Common myeloid progenitor, CD34-positive (primary cell): ENCODE measurements at places on chromosomes 3 and 15.
A peak's percentile ranks its signal among the peaks of the same experiment; 100 is the strongest.

DNA sequence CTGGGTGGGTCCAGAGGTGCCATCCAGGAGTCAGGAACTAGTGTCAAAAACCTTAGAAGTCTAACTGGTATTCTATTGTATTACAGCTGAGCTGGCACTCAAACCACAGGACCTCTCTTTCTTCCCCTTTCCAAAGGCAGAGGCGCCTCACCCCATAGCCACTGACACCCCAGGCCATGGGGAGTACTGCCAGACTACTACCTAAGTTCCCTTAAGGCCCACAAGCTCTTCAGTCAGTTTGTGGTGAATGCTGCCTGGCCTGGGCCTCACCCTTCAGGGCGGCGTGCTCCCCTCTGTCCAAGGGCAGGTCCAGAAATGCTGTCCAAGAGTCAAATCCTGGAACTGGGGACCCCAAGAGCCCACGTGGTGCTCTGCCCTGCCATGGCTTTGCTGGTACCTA lies 43.0 kb upstream of the FGF7 start:
- DNase-seq = peak; percentile 53

DNA sequence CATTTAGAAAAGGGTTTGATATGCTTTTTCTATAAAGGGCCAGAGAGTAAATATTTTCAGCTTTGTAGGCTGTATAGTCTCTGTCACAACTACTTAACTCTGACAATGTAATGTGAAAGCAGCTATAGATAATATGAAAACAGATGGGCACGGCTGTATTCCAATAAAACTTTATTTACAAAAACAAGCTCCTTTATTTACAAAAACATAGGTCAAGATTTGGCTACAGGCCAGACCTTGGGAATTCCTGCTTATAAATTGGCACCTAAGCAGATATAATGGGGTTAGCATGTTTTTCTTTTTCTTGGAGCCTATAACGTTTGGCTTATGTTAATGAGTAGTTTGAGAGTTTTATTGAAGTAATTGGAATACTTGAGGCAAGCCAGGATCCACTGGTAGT lies 119.4 kb upstream of the CGNL1 start:
- DNase-seq = no peak

DNA sequence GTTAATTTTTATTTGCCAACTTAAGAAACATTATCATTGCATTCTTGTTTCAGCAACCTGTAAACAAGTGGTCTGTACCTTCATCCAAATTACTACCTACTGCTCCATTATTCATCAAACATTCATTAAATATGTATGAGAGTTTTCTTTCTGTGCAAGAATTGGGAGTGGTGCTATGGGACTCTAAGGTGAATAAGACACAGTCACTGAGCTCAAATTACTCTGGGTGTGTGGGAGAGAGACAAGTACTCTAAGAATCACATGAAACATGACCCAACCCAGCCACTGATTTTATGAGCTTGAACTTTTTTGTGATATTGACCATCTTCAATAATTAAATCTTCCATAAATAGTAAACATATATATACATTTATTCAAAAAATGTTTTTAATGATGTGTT lies 227.2 kb upstream of the TP63 start:
- DNase-seq = no peak

DNA sequence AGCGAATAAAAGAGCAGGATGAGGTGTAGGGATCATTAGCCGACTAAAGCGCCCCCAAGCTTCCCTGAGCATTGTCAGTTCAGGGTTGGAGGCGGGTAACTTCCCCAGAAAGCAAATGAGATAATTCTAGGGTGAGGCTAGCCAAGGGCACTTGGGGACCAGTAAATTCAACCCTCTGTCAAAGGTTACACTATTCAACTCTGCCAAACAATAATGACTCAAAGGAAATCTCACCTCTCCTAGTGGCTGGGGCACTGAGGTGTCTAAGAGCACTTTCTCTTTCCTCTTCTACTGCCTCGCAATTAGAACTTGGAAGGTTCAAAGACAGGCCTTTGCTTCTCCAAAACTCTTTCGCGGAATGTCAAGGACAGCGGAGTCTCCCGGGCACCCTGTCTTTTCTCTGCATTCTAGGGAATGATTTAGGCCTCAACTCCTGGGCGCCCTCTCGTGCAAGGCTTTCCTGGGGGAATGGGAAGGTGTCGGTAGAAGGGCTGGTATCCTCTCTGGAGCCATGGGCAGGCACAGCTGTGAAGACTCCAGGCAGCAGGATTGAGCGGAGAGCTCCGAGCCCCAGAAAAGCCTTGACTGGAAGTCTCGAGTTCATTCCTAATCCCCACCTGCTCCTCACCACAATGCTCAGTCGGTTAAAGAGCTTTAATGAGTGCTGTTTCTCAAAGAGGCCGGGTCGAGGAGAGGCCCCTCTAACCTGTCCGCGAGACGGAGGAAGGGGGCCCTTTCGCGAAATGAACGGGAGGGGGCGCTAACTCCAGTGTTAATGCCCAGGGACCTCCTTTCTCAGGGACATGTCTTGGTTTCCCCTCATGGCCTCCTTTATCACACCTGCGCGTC lies 21.9 kb downstream of the ZIC4 start:
- no peak for DNase-seq

DNA sequence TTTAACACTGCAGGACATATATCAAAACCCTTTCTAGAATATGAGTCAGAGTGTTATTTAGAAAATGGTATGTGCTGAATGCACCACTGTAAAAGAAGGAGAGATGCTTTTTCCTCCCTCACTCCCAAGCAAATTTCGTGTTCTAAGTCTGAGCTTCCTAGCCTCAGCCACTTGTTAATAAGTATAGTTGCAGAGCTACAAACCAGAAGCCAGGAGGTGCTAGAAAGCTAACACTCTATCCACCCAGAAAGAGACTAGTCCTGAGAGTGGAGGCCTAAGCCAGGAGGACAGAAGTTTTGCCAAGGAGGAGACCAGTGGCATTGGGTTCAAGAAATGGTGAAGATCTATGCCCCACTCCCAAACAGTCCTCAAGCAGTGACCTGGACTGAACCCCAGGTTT lies 40.5 kb upstream of the GYG1 start:
- DNase-seq = peak; percentile 7

GRCh38 chr3:38834110-38834509 lies 18.1 kb upstream of the SCN10A start:
- DNase-seq = peak; percentile 28

- DNase-seq = no peak
Measured at GRCh38 chr15:101482526-101483371, 6.8 kb downstream of the PCSK6 start.
